ENCODE measurements at places on chromosomes 5 and 9.

- no peak overlapping the region for H3K4me3 ChIP-seq
- no peaks in the 10 kb centered on the region for H3K36me3 ChIP-seq
- no peak overlapping the region for H3K27ac ChIP-seq
- H3K27me3 ChIP-seq, result no peaks in the 10 kb centered on the region
- no peak for DNase-seq
These were observed 436 bp upstream of the EMB start for GRCh38 chr5:50441493-50441955.

DNA sequence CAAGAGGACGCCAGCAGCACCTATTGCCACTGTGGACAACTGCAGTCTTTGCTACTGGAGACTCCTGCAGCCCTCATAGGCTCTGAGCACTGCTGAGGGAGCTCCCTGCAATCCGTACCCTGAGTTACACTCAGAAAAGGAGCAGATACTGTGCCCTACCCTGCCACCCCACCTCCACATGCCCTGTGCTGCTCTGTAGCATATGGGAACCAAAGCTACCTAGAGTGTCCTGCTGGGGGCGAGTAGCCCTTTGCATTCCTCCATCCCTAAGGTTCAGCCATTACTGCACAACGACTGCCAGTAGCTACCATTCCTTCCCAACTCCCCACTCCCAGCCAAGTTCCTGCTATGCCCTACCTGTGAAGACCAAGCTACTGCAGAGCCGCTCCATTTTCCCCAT, 90.2 kb upstream of the SNCAIP start:
- DNase-seq, result no peak
- no peaks in the 10 kb centered on the region for H3K4me1 ChIP-seq
- H3K27ac ChIP-seq, result no peak overlapping the region
- H3K4me3 ChIP-seq, result no peak overlapping the region
- H3K36me3 ChIP-seq, result no peaks in the 10 kb centered on the region

GRCh38 chr9:98931600-98932389, 11.9 kb upstream of the COL15A1 start:
- no peaks in the 10 kb centered on the region for H3K27me3 ChIP-seq
- H3K4me1 ChIP-seq, result no peaks in the 10 kb centered on the region
- no peak overlapping the region for H3K27ac ChIP-seq
- no peak for DNase-seq
- no peaks in the 10 kb centered on the region for H3K36me3 ChIP-seq

DNA sequence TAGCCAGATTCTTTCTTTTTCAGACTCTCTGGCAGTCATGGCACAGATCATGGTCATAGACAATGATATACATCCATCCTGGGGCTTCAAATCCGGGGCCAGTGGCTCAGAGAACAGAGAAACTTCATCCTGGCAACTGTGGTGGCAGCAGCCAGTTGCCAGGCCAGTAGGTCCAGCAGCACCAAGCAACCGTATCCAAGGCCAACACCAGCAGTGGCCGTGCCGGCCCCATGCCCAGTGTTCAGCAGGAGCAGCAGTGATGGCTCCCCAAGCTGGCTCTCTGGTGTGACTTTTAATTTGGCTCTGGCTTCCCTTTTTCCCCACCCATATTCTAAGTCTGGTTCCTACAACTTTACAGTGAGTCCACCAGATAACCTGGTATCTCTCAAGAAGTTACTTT, 300.5 kb downstream of the DEPDC1B start:
- H3K36me3 ChIP-seq, result no peaks in the 10 kb centered on the region
- no peak for DNase-seq
- no peak overlapping the region for H3K4me3 ChIP-seq
- H3K27me3 ChIP-seq, result no peaks in the 10 kb centered on the region

GRCh38 chr5:103364074-103364473, 105.5 kb downstream of the MACIR start:
- DNase-seq, result no peak
- no peak overlapping the region for H3K27ac ChIP-seq
- no peaks in the 10 kb centered on the region for H3K36me3 ChIP-seq
- H3K27me3 ChIP-seq, result no peaks in the 10 kb centered on the region
- H3K4me3 ChIP-seq, result no peak overlapping the region
- no peaks in the 10 kb centered on the region for H3K4me1 ChIP-seq

DNA sequence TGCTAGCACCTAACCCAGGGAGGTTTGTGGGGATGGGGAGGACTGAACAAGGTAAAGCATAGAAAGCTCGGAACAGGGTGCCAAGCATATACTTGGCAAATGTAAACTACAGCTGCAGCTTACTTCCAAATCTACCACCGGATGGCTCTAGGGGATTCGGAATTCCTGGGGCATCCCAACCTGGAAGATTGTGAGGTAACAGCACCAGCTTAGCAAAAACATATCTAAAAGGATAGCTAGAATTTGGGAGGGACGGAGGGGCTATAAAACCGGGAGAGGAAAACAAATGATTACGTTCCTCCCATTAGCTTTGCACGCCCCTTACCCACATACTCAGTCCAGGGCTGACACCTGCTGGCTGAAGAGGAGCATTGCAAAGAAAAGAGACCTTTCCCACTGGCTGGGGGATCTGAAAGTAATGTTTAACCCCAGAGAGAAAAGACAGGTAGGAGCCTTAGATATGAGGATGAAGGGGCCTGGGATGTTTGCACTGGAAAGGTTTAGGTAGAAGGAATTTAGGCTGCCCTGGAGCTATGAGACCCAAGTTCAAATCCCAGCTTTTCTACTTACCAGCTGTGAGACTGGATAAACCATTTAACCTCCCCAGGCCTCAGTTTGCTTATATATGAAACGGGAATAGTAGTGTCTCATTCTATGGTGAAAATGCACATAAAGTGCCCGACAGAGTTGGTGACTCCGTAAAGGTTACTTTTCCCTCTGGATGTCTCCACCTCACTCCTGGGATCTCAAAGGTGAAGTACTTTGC, 73.6 kb downstream of the FAM114A2 start:
- no peak overlapping the region for H3K4me3 ChIP-seq
- DNase-seq, result peak; percentile 26
- H3K27me3 ChIP-seq, result no peaks in the 10 kb centered on the region
- no peaks in the 10 kb centered on the region for H3K4me1 ChIP-seq
- H3K36me3 ChIP-seq, result no peaks in the 10 kb centered on the region
